ENCODE measurements at places on chromosomes 7 and 10.

DNA sequence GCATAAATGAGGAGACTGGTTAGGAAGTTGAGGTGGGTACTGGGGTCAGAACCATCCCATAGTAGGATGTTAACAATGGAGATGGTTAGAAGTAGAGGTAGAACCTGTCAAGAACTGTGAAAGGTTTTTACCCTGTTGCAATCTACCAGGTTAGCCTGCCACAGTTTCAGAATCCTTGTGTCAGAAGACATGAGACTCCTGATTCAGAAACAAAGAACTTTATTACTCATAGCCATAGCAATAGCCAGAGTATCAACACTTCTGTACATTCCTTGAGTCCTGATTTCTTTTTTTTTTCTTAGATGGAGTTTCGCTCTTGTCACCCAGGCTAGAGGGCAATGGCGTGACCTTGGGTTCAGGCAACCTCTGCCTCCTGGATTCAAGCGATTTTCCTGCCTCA, 200.9 kb downstream of the GRM3 start:
- no peak for DNase-seq

GRCh38 chr7:134643131-134643530, 3.5 kb upstream of the BPGM start:
- no peak for DNase-seq

GRCh38 chr7:93301736-93302135, 69.6 kb downstream of the VPS50 start:
- no peak for DNase-seq

DNA sequence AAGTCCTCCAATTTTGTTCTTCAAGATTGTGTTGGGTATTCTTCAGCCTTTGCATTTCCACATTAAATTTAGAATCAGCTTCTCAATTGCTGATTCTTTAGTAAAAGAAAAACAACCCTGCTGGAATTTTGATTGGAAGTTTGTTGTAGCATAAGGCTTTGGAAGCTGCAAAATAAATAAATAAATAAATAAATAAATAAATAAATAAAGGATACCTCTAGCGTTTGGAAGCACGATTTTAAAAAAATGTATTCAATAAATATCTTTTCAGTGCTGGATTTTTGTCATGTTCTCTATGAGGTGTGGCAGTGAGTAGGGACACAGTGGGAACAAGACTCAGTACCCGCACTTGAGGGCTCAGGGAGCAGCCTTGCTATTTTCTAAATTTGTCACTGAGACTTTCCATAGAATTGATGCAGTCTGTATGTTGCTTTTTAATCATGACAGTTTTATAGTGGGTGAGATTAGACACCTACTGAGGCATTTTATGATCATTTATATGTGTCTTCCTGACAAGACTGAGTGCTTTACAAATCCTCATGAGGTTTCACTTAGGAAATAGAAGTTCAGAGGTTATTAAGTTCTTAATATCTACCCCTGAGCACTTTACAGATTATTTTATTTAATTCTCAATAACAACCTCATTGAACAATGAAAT, 22.3 kb upstream of the COMMD3 start:
- no peak for DNase-seq

GRCh38 chr7:97868788-97869187, 3.4 kb downstream of the ASNS start:
- DNase-seq: no peak

GRCh38 chr7:134764365-134764764, 15.1 kb upstream of the CALD1 start:
- DNase-seq: no peak

DNA sequence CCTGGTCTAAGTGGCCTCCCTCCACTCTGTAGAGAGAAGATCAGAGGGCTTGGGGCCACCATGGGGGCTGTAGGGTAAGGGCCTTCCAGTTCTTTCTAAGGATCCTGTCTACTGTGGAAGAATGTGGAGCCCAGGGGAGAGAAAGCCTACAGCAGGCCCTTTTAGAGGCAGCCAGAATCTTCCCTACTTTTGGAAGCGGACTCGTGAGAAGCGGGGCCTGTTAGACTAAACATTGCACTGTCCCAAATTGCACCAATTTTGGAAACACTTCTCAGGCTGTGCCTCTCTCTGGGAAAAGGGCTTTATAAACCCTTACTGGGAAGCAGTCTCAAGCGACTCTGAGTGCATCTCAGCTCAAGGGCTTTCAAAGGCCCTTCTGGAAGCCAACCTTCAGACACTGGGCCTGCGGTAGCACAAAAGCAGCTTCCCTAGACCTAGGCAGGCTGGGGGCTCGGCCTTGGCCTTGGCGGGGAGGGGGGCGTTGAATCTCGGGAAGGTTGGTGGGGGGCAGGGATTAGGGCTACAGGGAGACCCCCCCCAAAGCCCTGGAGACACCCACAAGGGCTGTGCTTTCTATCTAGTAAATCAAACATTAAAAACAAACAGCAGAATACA, 298.1 kb downstream of the GFRA1 start:
- DNase-seq: no peak

DNA sequence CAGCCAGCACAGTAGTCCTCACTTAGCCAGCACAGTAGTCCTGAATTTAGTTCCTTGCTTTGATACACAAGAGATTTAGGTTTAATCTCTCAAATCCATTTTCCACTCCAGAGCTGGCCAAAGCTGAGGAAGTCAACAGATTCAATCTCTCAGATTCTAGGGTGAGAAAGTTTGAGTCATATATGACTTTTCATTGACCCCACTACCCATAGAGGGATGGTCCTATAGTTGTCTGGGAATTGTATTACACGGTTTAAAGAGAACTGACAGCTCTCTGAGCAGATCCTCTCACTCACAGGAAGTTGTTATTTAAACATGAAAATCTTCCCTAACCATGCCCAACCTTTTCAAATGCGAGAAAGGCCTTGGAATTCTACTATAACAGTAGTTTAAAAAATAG, 641.8 kb upstream of the SEMA3D start:
- no peak for DNase-seq

DNA sequence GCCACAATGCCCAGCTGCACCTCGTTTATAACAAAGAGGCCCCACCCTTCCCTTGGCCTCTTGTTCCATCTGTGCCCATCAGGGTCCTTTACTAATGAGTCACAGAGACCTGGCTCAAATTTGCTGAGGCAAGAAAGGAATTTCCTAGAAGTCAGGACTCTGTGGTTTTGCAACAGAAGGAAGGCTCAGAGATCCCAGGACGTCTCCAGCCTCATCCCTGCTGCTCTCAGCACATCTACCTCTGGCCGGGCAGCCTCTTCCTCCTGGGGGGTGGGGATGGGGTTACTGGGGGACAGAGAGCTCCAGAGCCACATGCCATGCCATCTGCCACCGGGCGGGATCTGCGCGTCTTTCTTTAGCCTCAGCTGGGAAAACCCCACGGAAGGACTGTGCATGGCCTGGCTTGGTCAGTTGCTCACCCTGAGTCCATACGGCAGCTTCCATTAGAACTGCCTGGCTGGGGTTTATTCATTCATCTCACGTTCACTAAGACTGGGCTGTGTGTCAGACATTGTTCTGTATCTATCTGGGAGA, 41.9 kb upstream of the PSMG3 start:
- DNase-seq: no peak

DNA sequence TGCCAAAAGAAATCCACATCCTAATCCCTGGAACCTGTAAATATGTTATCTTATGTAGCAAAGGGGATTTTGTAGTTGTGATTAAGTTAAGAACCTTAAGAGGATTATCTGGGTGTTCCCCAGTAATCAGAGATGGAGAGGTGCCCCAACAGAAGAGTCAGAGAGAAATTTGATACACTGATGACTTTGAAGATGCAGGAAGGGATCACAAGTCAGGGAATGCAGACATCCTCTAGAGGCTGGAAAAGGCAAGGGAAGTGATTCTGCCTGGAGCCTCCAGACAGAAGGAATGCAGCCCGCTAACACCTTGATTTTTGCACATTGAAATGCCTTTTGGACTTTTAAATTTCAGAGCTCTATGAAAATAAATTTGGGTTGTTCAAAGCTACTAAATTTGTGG, 531.7 kb downstream of the DNAJB9 start:
- DNase-seq: no peak

- no peak for DNase-seq
Measured at GRCh38 chr7:87627634-87627994, 584 bp upstream of the RUNDC3B start.

GRCh38 chr10:112973805-112974204, 23.8 kb downstream of the TCF7L2 start:
- no peak for DNase-seq

- no peak for DNase-seq
Measured at GRCh38 chr10:126380352-126381076, 7.8 kb downstream of the ADAM12 start.

GRCh38 chr10:61301575-61301974, 151.6 kb downstream of the TMEM26 start:
- no peak for DNase-seq

DNA sequence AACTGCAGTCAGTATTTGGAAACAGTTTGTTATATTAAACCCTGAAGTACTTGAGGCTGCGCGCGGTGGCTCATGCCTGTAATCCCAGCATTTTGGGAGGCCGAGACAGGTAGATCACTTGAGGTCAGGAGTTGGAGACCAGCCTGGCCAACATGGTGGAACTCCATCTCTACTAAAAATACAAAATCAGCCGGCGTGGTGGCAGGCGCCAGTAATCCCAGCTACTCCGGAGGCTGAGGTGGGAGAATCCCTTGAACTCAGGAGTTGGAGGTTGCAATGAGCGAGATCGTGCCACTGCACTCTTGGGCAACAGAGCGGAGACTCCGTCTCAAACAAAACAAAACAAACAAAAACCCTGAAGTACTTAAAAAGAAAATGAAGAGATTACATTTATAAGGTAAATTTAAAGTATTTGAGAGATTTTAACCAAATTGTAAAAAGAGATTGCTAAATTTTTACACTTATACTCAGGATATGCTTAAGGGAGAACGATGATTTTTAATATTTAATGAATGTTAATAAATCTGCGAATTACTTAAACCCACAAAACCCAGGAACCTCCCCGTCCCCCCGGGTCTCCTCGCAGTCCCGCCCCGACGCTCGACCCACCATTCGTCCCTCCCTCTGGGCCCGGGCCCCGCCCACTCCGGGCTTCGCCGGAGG, 425 bp upstream of the MTG1 start:
- DNase-seq: no peak
